ENCODE measurements at places on chromosomes 12 and 14.

DNA sequence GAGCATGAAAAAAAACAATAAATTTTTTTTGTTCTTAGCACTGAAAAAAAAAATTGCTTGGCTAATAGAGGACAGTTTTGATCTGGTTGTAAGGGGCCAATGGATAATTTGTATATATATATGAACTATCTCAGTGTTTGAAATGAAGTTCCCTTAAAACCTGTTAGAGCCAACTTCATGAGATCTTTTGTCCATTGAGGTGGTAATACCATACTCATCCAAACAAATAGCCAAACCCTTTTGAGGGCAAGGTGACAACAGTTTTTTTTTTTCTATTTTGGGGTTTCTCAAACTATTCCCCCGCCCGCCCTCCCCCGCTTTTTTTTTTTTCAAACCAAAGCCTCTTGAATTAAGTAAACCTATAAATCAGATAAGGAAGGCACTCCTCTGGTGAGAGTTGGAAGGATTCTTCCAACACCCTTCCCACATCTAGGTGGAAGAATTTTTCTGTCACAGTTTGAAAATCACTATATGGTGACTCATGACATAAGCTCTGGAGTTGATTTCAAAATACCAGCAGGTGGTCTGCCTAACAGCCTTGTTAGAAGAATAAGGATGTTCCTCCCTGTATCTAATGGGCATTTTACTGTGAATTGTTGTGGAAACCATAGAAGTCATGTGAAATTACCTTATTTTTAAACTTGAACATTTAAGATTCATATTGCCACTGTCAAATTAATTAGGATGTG lies 10.2 kb downstream of the ARHGAP5 start:
- no peak for DNase-seq

GRCh38 chr12:3726456-3726855 lies 26.5 kb downstream of the CRACR2A start:
- DNase-seq, result no peak

DNA sequence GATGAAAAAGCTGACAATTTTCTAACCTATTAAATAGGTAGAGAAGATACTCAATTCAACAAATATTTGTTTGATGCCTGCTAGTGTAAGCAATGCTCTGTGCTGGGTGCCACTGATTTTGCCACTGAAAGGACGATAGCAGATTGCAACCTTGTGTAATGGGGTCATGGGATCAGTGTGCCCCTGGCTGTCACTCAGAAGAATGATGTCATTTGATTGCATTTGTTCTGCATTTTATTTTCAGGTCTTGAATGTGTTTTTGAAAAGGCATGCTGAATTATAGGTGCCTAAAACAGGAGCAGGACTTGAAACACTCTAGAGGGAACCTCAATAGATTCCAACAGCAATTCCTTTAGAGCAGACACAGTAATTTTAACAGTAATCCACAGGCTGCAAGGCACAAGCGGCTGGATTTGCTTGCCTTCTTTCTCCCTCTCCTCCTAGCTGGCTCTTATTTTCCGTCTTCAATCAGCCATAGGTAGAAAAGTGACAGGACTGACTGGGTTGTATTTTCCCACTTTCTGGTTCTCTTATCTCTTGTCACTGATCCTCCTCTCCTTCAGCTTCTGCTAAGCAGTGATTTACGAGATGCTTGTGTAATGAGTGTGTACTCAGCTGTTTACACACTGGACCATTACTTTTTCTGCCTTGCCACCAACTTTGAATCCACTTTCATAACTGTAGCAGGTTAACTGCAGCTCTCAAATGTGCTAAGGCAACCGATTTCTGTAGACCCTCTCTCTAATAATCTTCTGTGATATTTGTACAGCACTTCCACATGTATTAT lies 4.1 kb downstream of the PLXNC1 start:
- no peak for DNase-seq

GRCh38 chr12:70598467-70599193 lies 38.6 kb downstream of the PTPRB start:
- no peak for DNase-seq

DNA sequence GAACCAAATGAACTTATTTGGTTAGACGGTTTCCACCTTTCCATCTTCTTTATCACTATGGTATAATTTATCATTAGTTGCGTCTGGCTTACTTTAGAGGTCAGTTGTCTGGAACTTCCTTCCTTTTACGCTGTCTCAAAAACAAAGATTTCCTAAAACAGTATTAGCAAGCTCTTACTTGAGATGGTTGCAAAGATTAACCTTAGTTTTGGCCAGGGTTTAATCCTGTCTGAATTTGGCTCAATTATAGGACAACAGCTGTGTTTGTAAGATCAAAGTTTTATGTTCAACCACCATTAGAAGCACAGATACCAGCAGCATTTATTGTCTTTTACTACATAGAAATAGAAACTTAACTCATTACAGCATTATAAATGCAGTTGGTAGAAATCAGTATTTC lies 7.9 kb upstream of the WASHC3 start:
- DNase-seq, result no peak

GRCh38 chr12:116659771-116660481 lies 77.9 kb downstream of the SPRING1 start:
- DNase-seq, result no peak

- no peak for DNase-seq
Measured at GRCh38 chr14:95901054-95901453, 24.4 kb downstream of the TUNAR start.

GRCh38 chr12:74535536-74535935 lies 2.1 kb upstream of the ATXN7L3B start:
- DNase-seq, result no peak

- DNase-seq, result no peak
Measured at GRCh38 chr12:45483571-45483970, 245.9 kb upstream of the ARID2 start.

DNA sequence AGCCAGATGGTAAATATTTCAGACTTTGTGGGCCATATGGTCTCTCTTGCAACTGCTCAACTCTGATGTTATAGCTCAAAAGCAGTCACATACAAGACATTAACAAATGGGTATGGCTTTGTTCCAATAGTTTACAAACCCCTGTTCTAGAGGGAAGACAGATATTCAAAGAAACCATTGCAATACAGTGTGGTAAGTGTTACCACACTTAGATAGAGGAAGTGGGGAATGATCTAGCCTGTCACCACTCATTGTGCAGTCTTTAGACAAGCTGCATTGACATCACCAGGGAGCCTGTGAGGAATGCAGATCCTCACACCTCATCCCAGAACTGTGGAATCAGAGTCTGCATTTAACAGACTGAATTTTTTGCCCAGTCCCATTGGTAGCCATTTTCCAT lies 80.0 kb upstream of the RGS6 start:
- no peak for DNase-seq

- no peak for DNase-seq
Measured at GRCh38 chr14:104899781-104900180, 24.9 kb upstream of the PLD4 start.

GRCh38 chr12:18239526-18239925 lies 21.8 kb upstream of the PIK3C2G start:
- DNase-seq, result no peak

- DNase-seq, result peak; percentile 90
Measured at GRCh38 chr12:124389138-124389724, 94.3 kb downstream of the RFLNA start.

DNA sequence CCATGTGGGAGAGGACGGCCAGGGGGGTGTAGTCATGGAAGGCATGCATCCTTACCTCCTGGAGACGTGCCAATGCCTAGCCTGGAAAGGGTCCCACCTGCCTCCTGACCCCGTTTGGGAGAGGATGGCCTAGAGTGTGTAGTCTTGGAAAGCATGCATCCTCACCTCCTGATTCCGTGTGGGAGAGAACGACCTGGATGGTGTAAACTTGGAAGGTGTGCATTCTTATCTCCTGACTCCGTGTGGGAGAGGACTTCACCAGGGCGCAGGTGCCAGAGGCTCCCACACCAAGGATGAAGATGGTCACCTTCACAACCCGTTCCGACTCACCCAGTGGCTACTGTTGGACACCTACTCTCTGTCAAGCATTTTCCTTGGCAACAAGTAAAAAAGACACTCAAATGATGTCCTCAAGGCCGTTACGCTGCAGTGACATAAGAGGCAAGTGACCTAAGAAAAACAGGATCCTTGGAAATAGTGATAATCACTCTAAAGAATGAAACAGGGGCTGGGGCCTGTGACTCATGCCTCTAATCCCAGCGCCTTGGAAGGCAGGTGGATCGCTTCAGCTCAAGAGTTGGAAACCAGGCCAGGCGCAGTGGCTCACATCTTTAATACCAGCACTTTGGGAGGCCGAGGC lies 37.5 kb upstream of the FZD10 start:
- DNase-seq, result no peak

DNA sequence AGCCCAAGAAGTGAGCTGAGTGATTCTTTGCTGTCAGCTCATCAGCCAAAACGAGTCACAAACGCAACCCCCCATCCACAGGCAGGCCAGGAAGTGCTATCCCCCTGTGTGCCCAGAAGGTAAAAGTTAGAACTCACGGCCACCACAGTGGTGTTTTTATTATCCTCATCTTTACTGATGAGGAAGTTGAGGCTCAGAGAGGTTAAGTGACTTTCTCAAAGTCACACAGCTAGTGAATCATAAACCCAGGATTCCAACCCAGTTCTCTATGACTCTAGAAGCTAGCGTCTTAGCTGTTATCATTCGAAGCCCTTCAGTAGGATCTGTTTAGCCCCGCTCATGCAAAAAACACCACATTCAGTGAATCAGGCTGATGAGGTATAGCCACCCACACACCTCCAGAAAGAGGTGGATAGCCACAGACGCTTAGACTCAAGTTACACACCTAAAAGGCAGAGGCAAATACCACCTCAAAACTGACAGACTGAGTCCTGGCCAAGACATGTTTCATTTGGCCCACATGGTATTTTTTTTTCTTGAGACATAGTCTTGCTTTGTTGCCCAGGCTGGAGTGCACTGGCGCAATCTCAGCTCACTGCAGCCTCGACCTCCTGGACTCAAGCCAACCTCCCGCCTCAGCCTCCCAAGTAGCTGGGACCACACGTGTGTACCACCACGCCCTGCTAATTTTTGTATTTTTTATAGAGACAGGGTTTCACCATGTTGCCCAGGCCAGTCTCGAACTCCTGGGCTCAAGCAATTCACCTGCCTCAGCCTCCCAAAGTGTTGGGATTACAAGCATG lies 100.7 kb downstream of the SCARB1 start:
- no peak for DNase-seq

- no peak for DNase-seq
Measured at GRCh38 chr14:24670594-24670993, 36.6 kb upstream of the GZMB start.

DNA sequence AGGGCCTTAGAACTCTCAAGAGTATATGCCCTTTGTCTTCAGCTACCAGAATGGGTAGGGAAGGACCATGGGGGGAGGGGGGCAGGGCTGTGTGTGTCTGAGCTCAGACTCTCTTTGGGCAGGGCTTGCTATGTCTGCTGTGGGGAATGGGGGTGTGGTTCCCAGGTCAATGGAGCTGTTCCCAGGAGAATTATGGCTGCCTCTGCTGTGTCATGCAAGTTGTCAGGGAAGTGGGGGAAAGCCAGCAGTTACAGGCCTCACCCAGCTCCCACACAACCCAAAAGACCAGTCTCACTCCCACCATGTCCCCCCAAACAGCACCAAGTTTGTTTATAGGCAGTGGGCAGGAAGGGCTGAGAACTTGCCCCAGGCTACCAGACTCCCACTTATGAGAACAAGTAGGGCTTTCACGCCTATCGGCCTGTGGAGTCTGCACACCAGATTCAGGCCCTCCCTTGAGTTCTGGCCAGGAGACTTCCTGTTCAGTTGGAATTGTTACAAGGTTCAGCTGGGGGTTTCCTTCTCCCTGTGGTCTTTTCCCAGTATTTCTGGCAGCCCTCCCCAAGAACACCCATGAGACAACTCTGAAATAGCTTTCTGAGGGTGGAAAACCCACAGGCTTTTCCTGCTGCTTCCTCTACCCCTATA lies 6.1 kb upstream of the SERPINA11 start:
- DNase-seq, result no peak

- DNase-seq, result no peak
Measured at GRCh38 chr12:110354172-110354780, 49.2 kb downstream of the ANAPC7 start.

DNA sequence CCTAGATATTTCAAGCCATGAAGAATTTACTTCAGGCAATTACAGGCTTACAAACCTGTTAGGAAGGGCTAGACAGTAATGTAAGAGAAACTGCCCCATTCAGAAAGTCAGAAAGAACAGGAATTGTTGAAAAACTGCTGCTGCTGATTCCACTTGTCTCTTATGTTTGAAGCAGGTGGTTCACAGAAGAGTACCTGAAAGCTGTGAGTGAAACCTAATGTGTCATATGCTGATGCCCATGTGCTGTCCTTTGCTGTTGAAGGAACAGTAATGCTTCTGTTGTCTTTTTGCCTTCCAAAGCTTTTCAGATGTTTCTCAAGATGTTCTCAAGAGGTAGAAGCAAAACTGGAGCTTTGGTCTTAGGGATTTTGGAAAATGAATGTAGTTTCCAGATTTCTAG lies 39.0 kb downstream of the MNAT1 start:
- DNase-seq, result no peak

DNA sequence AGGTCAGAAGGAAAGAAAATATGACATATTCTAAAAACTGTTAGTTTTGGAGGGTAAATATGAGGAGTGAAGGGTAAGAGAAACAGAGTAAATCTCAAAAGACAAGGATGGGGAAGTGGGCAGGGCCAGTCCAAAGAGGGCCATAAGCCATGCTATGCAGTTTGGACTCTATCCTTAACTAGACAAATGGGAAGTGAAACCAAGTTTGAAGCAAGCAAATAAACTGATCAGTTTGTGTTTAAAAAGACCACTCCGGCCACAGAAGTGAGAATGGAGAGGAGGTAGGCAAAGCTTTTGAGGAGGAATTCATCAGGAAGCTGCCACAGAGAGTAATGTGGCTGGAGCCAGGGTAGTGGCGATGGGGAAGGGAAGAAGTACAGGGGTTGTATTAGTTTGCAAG lies 37.5 kb upstream of the DAAM1 start:
- no peak for DNase-seq

DNA sequence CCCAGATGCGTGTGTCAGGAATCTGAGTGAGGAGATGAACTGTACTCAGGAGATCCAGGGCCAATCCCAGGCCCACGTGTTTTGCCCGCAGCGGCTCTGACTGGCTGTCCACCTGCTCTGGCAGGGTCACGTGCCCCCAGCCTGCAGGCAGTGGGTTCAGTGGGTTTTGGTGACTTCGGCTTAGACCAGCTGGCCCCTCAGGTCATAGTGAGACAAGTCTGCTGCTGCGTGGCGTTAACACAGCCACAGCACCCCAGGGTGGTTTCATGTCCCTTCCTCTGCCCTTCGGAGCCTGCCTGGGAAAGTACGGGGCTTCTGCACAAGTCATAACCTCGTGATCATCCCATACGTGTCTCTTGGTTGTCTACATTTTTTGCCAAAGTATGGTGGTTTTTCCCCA lies 2.6 kb downstream of the FBRSL1 start:
- DNase-seq, result no peak

GRCh38 chr14:49497725-49498348 lies 88.3 kb downstream of the RPS29 start:
- DNase-seq, result no peak

DNA sequence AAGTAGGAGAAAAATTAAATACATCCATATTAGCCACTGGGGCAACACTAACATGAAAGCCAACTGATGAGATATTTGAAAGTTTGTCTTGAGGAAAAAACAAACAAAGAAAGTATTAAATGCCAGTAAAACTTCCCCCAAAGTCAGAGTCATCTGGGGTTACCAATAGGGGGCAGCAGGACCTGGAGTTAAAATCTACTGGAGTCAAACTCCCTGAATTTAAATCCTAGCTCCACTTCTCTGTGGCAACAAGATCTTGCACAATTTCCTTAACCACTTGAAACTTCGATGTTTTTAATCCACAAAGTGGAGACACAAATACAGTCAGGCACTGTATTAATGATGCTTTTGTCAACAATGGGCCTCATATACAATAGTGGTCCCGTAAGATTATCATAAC lies 14.4 kb downstream of the PLEKHG7 start:
- DNase-seq, result no peak

GRCh38 chr12:34356233-34356987 lies 334.1 kb downstream of the ALG10 start:
- no peak for DNase-seq

Data from left forelimb (tissue), 1 donor.